Germinal center (tissue), 1 donor: ENCODE measurements at places on chromosomes 6 and 20.

DNA sequence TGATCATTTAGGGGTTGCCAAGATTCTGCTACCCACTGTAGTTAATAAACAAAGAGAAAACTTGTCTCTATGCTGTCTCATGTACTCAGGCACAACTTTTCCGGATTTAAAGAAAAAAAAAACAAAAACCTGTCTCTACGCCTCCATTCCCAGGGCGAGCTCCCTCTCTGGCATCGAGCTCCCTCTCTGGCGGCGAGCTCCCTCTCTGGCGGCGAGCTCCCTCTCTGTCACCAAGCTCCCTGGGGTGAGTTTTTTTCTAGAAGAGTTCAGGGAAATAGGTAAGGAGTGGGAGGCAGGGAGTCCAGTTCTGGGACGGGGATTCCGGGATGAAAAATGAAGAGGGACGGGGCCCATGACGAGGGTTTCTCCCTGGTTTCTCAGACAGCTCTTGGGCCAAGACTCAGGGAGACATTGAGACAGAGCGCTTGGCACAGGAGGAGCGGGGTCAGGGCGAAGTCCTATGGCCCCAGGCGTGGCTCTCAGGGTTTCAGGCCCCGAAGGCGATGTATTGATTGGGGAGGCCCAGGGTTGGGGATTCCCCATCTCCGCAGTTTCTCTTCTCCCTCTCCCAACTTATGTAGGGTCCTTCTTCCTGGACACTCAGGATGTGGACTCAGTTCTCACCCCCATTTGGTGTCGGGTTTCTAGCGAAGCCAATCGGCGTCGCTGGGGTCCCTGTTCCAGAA is 16.5 kb upstream of the HLA-A start:
- no peak for DNase-seq

DNA sequence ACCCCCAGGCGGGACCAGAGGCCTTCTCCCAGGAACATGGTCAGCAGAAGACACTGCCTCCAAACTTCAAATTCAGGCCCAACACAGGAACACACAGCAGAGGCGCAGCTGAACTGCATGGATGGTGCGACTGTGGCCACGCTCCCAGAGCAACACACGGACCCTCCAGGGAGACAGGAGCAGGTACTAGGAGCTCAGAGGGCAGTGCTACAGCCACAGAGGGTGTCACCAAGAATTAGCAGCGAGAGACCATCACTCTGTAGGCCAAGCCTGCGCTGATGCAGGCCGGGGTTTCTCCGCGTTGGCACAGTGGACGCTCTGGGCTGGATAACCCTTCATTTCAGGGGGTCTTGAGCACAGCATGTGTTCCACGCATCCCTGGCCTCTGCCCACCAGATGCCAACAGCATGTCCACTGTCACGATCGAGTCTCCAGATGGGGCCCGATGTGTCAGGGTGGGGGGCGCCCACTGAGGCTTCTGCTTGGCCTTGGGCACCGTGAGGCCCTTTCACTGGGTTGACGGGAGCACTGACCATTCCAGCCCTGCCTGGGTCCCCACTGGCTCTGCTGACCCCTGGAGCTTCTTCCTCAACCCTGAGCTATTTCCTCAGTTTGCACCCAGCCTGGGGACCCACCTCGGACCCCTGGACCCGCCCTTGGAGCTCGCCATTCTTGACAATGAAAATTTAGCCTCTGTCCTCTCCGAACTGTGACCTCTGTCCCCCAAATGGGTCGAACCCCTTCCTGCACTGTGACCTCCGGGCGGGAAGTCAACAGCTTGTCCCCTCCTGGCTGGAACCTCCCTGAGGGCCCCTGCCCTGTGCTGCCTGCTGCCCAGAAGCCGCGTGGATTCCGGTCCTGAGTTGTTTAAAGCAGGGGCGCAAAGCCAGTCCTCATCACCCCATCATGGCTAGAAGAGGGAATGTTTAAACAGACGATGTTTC is 239.4 kb downstream of the DLL1 start:
- no peak for DNase-seq

- DNase-seq: no peak
Observed at GRCh38 chr20:20864351-20865096, 152.1 kb upstream of the RALGAPA2 start.

- no peak for DNase-seq
Observed at GRCh38 chr20:6341491-6341890, 218.7 kb upstream of the FERMT1 start.

DNA sequence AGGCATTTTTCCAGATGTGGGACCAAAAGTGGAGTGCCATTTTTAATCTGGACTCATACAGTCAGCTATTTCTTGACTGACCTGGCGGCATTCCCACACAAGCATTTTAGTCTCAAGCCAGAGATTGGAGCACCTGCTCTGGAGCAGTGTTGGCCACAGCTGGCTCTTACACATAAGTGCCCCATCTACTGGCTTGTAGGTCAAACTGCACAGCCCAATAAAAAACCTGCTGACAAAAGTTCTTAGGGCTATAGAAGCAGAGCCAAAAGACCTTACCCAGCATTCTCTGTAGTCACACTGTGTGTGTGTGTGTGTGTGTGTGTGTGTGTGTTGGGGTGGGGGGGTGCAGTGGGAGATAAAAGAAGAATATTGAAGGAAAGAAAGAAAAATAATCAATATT is 38.6 kb upstream of the SENP6 start:
- peak; percentile 9 for DNase-seq

- peak; percentile 69 for DNase-seq
Observed at GRCh38 chr6:6494677-6495076, 93.8 kb upstream of the LY86 start.

DNA sequence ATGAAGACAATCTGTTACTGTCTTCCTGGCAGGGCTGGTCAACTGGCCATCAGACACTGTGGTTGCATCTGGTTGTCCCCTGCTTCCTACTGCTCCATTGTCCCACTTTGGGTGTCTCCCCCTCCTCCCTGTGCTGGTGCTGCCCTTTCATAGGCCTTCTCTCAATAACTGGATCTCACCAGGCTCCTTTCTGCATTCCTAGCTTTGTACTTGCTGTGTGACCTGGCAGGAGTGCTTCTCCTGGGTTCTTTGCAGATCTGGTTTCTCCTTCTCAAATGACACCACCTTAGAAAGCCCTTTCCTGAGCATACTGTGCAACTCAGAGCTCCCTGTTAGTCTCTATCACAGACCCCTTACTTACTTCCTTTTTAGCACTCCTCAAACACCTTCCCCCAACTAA is 223.0 kb downstream of the BCKDHB start:
- DNase-seq: no peak

GRCh38 chr6:64590965-64591675 is 955.5 kb downstream of the PHF3 start:
- DNase-seq: no peak

GRCh38 chr6:47715782-47716181 is 17.4 kb downstream of the ADGRF4 start:
- DNase-seq: no peak

DNA sequence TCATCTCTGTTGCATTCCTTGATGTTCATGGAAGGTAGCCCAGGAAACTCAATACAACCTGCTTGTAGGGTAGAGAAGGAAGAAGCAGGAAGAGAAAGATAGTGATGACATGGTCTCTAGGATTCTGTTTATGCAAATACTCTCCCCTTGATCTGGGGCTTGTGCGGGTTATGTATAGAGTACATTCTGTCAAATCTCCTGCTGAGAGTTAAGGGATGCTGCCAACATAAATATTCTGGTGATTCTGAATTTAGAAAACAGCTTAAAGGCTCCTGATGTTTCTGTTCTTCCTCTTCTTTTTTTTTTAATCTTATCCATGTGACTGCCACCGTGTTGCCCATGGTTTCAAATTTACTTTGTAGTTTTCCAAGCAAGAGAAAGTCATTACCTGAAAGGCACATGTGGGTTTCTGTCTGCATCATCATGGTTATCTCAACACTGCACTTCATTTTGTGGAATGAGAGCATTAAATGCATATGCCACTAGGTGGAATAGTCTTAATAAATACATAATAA is 150.6 kb downstream of the RPS12 start:
- no peak for DNase-seq

- DNase-seq: no peak
Observed at GRCh38 chr20:4719190-4719589, 2.5 kb upstream of the PRND start.

- DNase-seq: no peak
Observed at GRCh38 chr20:19380211-19380610, 167.8 kb downstream of the SLC24A3 start.

- DNase-seq: no peak
Observed at GRCh38 chr6:138920906-138921305, 67.1 kb downstream of the REPS1 start.

DNA sequence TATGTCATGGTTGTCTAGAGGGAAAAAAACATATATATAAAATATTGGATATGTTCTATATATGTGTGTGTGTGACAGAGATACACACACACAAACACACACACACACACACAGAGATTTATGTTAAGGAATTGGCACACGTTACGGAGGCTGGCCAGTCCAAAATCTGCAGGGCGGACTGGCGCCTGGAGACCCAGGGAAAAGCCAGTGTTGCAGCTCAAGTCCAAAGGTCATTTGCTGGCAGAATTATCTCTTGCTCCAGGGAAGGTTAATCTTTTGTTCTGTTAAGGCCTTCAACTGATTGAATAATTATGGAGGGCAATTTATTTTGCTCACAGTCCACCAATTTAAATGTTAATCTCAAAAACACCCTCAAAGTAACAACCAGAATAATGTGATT is 37.5 kb upstream of the PDE7B start:
- DNase-seq: no peak

DNA sequence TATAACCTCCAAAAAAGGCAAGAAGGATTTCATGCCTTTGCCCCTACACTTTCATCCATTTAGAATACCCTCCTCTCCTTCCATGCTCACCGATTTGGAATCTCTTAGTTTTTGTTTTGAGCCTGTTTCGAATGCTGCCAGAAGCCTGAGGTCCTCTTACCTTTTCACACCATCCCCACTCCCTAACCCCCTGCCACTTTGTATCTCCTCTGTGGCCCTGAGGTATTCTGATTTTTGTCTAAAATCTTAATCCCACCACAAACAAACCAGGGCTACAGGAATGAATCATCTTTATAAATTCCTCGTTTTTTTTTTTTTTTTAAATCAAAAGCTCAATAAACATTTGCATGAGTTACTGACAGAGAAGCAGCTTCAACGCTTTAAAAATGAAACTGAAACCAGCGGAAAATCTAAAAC is 1.6 kb upstream of the RPS12 start:
- no peak for DNase-seq

DNA sequence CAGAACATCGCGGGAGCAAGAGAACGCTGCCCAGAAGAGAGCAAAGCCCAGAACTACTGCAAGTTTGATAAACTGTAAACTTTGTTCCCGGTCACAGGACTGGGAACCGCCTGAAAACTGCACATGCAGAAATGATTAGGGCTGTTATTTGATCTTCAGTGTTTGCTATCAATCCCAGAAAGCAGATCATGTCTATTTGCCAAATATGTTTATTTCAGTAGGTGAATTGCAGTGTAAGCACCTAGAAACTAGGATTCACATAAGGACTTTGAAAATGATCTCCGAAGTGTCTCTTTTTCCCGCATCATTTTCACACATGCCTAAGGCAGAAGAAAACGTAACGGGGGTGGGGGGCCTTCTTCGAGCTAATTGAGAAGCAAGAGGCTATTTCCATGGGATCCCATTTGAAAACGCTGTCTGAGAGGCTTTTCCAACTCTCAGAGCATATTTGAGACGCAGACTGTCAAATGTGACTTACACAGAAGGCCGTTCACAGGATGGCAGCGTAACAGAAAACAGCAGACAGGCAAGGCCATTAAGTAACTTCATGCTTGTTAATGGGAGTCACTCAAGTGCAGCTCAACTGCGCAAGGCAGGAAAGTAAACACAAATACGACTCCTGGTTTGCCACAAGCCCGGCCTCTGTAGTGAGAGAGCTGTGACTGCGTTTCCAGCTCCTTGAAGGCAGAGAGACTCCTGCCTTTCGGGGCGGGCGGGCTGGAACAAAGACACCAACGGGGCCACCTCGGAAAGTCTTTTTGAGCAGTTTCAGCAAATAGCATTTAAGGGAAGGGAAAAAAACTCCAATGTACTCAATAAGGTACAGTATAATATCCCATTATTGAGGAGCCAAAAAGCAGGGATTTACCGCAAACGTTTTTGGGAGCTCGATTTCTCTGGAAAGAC is 144.7 kb upstream of the ZNF217 start:
- DNase-seq: no peak

DNA sequence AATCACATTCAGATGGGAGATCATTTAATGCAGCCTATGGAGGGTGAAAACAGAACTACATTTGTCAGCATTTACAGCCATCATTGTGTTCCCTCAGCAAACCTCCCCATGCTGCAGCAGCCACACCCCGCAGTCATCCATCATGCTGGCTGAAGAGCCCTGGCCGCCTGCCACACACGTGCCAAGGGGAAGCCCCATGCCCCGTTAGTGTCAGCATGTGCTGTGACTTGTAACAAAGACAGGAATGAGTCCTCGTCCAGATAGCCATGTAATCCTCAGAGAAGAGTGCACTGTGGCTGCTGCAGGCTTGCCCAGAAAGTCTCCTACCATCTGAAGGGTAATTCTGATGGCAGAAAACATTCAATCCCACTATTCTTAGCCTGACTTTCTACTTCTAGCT is 1097.8 kb downstream of the KIF16B start:
- no peak for DNase-seq

GRCh38 chr6:114085211-114085610 is 114.3 kb upstream of the HDAC2 start:
- DNase-seq: no peak

DNA sequence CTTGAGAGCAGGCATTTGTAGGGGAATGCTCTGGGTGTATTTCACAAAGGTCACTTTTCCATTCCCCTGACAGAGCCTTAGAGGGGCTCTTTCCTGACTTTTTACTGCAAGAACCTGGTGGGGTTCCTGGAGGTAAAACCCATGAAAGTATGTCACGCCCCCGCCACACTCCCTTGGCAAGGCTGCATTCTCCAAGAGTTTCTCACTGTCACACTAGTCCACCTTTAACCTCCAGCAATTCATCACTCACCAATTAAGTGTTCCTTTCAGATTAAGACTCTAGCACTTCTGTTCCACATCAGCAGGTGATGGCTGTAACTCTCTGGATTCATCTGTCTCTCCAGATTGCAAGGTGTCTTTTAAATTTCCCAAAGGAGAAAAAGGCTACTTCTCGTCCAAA is 32.7 kb upstream of the NKX2-4 start:
- no peak for DNase-seq

- no peak for DNase-seq
Observed at GRCh38 chr6:113450061-113450465, 407.1 kb upstream of the MARCKS start.

- no peak for DNase-seq
Observed at GRCh38 chr20:43658069-43658722, 8.7 kb upstream of the MYBL2 start.

DNA sequence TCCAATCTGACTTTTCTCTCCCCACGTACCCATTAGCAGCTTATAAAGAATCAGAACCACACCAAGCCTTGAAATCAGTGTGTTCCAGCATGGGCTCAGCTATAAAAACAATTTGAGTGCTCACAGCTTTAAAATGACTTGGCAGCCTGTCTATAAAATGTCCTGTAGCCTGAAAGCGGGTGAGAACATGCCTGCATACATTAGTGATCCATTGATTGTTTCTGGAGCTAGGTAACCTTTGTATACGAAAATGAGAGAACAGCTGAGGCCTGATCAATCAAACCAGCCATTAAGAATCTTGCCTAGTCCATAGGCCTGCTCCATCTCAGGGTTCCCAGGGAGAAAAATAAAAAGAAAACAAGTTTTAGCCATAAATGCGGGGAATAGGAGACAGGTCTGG is 245.8 kb upstream of the SULF2 start:
- DNase-seq: no peak

GRCh38 chr6:121668259-121668658 is 232.8 kb downstream of the GJA1 start:
- no peak for DNase-seq

- DNase-seq: no peak
Observed at GRCh38 chr20:23187751-23188150, 101.6 kb upstream of the CD93 start.

GRCh38 chr6:160950507-160950906 is 41.1 kb upstream of the MAP3K4 start:
- DNase-seq: no peak
